ENCODE measurements at places on chromosomes 6 and 20.

DNA sequence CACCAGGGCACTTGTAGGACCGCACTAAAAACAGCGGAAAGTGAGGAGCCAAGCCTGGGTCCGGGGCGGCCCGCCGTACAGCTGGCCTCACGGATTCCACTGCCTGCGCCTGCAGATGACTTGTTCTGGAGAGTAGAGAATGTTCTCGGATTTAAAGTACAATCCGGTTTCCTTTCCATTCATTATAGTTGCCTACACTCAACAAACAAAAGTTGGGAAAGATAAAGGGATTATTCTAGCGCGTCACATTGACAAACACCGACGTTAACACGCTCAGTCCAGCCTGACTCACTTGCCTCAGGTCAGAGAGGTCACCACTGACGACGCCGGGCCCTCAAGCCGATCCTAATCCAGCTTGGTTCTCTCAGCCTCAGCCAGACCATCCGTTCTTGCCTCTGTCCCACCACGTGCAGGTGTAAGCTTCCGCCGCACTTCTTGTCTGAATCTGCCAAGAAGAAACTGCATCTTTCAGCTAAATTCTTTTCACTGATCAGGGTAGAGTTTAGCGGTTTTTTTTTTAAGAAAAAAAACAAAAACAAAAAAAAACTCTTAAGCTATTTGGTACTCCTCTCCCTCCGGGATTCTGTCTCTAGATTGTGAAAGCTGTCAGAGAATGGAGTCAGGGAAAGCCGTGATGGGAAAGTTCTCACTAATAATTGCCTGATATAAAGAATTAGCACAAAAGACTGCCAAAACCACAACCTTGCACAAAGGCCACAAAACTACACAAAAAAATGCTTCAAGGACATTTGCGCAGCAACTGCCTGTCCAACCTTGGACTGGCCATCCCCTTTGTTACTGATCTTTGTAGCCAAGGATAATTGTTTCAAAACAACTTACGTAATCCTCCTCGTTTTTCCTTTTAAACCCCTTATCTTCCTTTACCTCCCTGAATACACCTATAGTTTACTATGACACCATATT, 1.1 kb upstream of the PHF10 start:
- DNase-seq, result peak; percentile 82

- DNase-seq, result peak; percentile 77
Measured at GRCh38 chr20:59525500-59526241, 78.7 kb upstream of the PHACTR3 start.

GRCh38 chr20:46523696-46524328, 10.5 kb upstream of the ZNF334 start:
- DNase-seq, result no peak

- no peak for DNase-seq
Measured at GRCh38 chr6:24486065-24486464, 3.3 kb downstream of the GPLD1 start.

- peak; percentile 95 for DNase-seq
Measured at GRCh38 chr6:116511424-116512110, at the start of gene CALHM5. TSS of gene CALHM5 (plus strand) at chr6:116511639. CDS start at chr6:116511697, 58 bp downstream.

DNA sequence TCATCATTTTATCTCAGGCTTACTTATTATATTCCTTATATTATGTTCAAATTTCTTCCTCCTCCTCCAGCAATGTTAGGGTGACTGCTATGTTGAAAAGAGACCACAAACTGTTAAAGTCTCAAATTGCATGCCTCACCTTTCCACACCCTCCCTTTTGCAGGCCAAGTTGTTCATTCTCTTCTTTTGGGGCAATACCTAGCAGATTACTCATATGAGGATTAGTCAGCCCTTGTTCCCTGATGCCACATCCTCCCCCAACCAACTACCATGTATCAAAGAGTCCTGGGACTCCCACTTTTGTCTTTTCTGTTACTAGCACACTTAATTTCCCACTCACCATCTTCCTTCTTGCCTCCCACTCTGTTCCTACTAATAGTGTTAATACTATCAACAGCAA, 434.7 kb downstream of the BCKDHB start:
- DNase-seq, result no peak

GRCh38 chr20:49477200-49477599, 5.3 kb downstream of the KCNB1 start:
- no peak for DNase-seq

DNA sequence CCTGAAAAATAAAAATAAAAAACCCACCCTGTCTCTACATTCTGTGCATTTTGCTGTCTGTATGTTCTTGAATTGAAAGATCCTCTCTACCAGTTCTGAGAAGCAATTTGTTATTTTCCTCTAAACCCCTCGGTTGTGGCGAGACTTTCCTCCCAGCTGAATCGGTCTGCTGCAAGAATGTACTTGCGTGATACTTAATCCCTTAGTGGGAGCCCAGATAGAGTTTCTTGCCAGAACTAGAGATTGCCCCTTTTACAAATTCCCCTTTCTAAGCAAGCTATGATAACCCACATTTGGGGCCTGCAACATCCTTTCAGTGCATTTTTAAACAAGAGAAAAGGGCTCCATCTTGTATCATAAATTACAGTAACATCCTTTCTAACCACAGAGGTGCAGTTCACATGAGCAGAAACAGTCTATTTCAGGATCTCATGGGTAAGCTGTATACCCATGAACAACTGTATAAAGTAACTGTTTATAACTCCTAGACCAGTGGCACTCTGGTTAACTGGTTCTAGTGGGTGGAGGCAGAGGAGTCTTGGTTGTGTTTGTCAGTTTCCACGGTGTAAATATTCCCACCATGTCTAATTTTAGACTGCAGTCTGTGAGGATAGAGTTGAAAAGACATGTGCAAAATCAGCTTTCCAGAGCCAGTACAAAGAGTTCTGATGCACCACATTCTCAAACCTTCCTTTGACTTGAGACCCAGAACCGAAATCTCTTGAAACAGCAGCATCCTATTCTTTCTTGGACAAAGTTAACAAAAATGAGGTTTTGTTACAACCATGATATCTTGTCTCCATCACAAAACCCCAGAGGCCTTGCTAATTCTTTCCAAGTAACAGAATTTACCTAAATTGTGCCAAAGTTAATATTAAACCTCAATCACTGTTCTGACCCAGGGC, 113.1 kb upstream of the ZNF217 start:
- DNase-seq, result no peak

DNA sequence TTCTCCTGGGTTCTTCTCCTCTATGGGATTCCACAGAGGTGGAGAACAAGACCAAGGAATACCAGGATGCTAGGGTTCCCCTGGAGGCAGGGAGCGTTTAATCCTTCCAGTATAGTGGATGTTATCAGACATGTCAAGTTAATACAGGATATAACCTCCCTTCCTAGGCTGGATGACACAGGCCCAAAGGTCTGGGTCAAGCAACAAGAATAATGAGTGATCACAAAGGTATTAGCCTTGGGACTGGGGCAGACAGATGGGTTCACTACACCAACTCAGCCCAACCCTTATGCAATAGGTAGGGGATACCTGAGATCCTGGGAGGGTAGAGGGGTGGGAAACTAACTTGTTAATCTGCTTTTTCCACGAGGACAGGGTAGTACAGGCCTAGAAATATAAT, 690.3 kb downstream of the HTR1B start:
- DNase-seq, result peak; percentile 72

GRCh38 chr20:63884506-63885263, 10.2 kb upstream of the DNAJC5 start:
- DNase-seq, result no peak

DNA sequence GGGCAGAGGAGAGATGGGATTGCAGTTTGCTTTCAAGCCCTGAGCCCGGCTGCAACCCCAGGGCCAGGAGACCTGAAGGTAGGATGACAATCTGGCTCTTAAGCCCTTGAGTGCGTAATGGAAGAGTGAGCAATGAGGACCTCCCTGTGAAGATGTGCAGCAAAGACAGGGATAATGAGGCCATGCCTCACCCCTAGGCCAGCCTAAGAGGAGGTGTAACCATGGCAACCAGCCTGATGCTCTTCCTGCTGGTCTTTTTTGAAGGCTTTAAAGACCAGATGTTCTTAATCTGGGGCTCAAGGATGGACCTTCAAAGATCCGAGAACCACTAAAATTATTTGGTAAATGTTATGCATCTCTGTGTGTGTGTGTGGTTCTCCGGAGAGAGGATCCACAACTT, 8.2 kb downstream of the ARHGAP40 start:
- no peak for DNase-seq

GRCh38 chr6:130945401-130945919, 117.6 kb downstream of the EPB41L2 start:
- DNase-seq, result no peak

- DNase-seq, result no peak
Measured at GRCh38 chr6:62367601-62368000, 81.6 kb upstream of the KHDRBS2 start.

DNA sequence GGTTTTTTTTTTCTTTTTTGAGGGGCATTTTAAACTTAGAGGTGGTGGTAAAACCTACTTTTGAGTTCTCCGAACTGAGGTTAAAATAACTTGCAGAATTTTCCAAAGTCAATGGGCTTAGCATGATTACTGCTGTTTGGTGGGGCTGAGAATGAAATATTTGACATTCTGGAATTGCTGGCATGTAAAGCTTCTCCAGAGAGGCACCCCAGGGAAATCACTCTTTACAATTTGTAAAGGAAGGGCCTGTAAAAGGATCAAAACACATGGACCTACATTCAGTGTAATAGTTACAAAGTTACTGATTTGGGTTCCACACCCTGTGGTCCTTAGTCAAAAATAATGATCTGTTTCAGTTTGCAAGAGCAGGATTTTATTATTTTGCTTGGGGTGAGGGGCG, 5.5 kb downstream of the FAM217B start:
- DNase-seq, result no peak

GRCh38 chr6:156376091-156376490, 401.1 kb upstream of the ARID1B start:
- DNase-seq, result no peak

- DNase-seq, result no peak
Measured at GRCh38 chr6:57021086-57021720, 25.3 kb upstream of the KIAA1586 start.

DNA sequence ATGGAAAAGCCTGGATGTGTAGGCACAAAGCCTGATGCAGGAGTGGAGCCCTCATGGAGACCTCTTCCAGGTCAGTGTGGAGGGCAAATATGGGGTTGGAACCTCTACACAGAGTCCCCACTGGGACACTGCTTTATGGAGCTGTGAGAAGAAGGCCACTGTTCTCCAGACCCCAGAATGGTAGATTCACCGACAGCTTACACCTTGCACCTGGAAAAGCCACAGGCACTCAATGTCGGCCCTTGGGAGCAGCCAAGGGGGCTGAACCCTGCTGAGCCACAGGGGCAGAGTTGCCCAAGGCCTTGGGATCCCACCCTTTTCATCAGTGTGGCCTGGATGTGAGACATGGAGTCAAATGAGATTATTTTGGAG, 24.9 kb downstream of the NCR2 start:
- no peak for DNase-seq

GRCh38 chr6:118444796-118445195, 103.3 kb upstream of the PLN start:
- DNase-seq, result no peak

- DNase-seq, result no peak
Measured at GRCh38 chr20:57831326-57831992, 121.6 kb upstream of the PMEPA1 start.

DNA sequence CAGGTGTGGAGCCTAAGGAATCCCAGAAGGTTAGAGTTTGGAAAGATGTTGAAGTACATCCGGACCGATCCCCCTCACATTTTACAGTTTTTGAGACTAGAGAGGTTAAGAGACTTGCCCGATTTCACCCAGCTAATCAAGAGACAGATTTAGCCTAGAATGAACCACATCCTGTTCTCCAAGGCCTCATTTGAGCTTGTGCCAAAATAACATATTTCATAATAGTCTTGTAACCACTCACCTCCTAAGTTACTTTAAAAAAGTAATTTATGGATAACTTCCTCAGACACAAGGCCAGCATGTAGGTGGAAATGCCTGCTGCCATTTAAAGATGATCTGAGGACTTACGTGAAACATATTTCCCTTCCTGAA, 39.8 kb upstream of the ARHGAP18 start:
- no peak for DNase-seq

DNA sequence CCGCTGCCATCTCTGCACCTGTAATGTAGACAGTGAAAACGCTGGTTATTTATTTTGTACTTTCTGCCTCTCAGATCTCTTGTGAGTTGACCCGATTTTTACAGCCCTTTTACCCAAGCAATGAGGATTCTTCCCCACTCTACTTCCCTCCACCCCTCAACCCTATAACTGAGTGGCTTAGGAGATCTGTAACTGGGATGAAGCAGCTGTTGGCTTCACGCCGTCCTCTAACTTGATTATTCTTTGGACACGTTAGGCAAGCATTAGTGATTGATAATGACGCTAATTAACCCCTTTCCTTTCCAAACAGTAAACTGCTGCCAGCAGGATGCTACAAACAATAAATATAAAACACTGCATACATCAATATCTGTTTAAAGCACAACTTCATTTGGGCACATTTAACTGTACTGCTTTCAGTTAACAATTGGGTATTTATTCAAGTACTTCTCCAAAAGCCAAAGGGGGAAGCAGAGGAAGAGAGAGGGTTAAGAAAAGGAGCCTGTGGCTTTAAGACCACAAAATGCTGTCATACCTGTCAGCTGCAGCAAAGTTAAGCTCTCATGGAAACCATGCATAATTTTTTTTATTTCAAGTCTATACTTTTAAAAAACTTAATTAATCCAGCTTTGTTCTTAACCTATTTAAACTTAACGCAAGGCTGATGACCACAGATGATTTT, 21.2 kb downstream of the TFAP2A start:
- DNase-seq, result no peak

DNA sequence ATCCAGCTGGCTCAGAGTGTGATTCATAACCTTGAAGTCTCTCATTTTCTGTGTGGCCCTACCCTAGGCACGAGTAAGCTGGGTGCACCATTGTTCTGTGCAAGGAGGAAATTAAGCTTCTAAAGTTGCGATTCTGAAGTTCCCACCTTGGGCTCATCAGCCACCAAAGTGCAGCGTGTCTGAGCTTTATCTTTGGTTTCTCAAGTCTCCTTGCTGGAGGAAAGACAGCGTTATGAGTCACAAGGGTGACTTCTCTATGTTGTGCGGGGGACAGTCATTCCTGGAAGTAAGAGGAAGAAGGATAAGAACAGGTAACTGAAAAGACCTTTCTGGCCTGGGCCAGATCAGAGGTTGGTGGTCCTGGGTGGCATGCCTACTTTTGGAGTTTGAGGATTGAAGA, 16.8 kb downstream of the MRAP2 start:
- DNase-seq, result no peak

- peak; percentile 29 for DNase-seq
Measured at GRCh38 chr6:109397020-109397419, 14.8 kb upstream of the CD164 start.

GRCh38 chr6:12112540-12113189, 100.6 kb downstream of the HIVEP1 start:
- DNase-seq, result no peak

DNA sequence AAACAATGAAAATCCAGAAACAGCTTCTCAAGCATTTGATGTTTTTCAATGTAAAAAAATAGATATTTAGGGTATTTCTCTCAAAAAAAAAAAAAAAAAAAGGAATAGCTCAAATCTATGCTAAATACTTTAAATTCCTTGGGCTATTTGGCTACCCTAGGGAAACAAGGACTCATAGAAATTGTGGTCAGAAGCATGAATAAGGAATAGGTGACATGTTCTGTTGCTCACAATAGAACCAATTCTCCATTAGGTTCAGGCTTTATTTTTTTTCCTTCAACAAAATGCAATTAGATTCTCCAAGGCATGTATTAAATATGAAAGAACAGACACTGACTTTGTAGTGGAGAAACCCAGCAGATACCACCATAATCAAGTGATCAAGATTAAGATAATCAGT, 904.3 kb upstream of the FLRT3 start:
- no peak for DNase-seq
